ENCODE measurements at places on chromosomes 2 and 18.
A peak's percentile ranks its signal among the peaks of the same experiment; 100 is the strongest.

DNA sequence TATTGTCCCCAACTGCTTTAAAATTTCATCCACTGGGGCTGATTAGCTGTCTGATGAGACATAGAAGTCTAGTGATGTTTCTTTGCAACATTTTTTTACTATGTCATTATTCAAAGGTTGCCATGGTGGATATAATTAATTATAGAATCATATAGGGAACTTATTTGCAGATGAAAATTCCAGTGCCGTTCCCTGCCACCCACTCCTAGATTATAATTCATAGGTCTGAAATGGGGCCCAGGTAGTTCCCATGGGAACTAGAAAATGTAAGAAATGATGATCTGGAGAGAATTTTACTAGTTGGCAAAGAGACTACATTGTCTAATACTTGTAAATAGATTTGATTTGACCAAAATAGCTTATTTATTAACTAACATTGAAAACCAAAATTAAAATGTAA is 1496.5 kb upstream of the NXPH2 start:
- DNase-seq, result no peak

GRCh38 chr2:40434731-40435271 is 17.1 kb downstream of the SLC8A1 start:
- DNase-seq, result no peak

- DNase-seq, result no peak
These were observed 155.6 kb upstream of the XPO1 start for GRCh38 chr2:61693744-61694143.

DNA sequence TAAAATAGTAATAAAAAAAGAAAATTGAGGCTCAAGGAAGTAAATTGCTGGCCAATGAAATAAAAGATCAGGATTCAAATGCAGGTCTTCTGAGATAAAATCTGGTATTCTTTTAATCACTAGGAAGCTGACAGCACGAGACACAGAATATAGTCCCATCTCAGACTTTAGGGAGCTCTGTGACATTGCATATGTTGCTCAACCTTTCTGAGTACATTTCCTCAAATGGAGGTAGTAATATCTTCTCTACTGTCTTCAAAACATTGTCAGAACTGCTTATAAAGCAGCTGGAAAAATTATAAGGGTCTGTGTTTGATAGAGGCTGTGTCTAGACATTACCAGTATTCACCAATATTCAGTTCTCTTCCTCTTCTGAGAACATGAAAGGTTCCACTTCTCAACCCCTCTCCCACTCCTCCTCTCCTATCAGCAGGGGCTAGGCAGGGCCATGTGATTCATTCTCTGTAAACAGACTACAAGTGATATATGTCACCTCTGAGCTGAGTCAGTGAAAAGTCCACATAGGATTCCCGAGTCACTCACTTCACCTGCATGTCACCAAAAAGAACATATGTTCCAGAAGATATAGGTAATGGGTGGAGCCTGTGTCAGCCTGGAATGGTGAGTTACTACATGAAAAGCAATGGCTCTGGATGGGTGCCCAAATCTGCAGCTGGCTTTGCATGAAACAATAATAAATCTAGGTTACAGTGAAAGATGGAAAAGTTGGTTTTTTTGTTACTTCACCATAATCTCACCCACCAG is 7.1 kb downstream of the KCNE4 start:
- DNase-seq, result no peak

GRCh38 chr2:217886720-217887309 is 116.0 kb downstream of the TNS1 start:
- peak; percentile 33 for DNase-seq

- no peak for DNase-seq
These were observed 22.2 kb upstream of the YES1 start for GRCh38 chr18:834082-834720.

GRCh38 chr18:67232406-67232805 is 284.1 kb downstream of the DSEL start:
- no peak for DNase-seq

GRCh38 chr18:42824178-42824577 is 291.3 kb downstream of the RIT2 start:
- DNase-seq, result no peak

All from stimulated activated CD8-positive, alpha-beta memory T cell treated with anti-CD3 and anti-CD28 coated beads, Interleukin-15, amount 100 ng/mL, for 24 hours (primary cell).